ENCODE measurements at places on chromosomes 2 and 18. TPM values are rescaled to one million over a fixed set of nuclear protein-coding genes. Genes with fewer than 3 reads are reported as not detected.

Gene RBKS
- polyA plus RNA-seq = 26.7 TPM

Gene ZDBF2
- 1.8 TPM for polyA plus RNA-seq

Gene HOXD9
- polyA plus RNA-seq = not detected

Gene SPDYA
- polyA plus RNA-seq = not detected

Gene HOXD10
- polyA plus RNA-seq = not detected

DNA sequence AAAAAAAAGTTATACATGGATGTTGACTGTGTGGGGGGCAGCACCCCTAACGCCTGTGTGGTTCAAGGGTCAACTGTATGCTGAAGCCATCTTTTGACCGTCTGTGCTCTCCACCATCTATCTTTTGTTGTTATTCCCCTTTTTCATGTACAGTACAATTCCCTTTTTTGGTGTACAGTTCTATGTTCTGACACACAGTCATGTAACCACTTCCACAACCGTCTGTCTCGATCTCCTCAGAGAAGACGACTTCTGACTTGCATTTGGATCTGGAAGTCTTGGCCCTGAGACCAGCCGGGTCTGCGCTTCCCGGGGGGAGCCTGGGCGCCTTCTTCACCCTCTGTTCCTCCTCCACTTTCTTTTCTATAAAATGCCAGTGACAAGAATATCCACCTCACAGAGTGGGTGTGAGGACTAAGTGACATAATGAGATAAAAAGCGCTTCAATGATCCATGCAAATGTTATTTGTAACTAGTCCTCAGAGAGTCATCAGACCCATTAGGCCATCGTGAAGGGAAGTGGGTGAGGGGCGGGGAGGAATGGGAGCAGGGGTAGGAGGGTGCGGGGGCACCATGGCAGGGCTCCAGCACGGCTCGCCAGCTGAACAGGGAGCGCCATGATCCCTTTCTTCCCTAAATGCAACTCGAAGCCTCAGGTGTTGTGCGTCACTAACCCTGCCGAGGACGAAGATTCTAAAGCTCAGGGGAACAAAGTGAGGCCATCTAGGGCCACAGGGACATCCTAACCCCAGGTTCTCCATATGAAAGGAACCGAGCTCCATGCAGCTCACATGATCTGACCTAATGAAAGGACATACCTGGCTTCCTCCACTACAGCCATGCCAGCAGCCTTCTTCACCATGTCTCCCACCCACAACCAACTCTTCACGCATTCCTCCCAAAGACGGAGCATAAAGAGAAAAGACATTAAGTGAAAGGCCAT lies 16.6 kb downstream of the ADCY3 start:
- H3K4me1 ChIP-seq = no peaks in the 10 kb centered on the region
- H3K4me3 ChIP-seq = no peak overlapping the region
- H3K36me3 ChIP-seq = no peaks in the 10 kb centered on the region
- DNase-seq = no peak
- no peaks in the 10 kb centered on the region for H3K27me3 ChIP-seq

DNA sequence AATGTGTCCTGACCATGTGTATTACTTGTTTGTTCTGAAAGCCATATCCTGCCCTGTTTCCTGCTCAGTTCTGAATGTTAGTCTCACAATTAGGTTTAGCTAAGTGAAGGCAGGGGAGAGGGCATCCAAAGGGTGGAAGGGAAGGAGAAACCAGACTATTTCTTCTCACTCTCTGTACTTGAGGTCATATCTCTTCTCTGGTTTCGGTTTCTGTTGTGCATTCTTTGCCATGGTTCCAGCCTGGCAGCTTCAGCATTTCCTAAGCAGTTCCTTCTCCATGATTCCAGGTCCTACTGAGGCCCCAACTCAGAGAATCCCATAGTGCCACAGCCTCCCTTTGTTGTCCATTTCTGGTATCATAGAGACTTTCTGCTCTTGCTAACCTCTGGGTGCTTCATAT lies 40.3 kb upstream of the HNMT start:
- H3K4me3 ChIP-seq = no peak overlapping the region
- H3K27me3 ChIP-seq = no peaks in the 10 kb centered on the region
- no peak overlapping the region for H3K27ac ChIP-seq
- DNase-seq = no peak
- no peaks in the 10 kb centered on the region for H3K36me3 ChIP-seq

GRCh38 chr2:196413821-196414274 lies 225.7 kb upstream of the CCDC150 start:
- peak; percentile 50 for DNase-seq
- no peak overlapping the region for H3K4me3 ChIP-seq
- H3K4me1 ChIP-seq = peaks cover 22% of the 10 kb centered on the region
- no peak overlapping the region for H3K27ac ChIP-seq

GRCh38 chr18:12154361-12154760 lies 60.7 kb downstream of the ANKRD62 start:
- H3K36me3 ChIP-seq = no peaks in the 10 kb centered on the region
- no peaks in the 10 kb centered on the region for H3K4me1 ChIP-seq
- DNase-seq = no peak

GRCh38 chr2:33292981-33293595 lies 183.4 kb upstream of the RASGRP3 start:
- DNase-seq = no peak
- no peaks in the 10 kb centered on the region for H3K27me3 ChIP-seq
- no peak overlapping the region for H3K27ac ChIP-seq
- no peaks in the 10 kb centered on the region for H3K4me1 ChIP-seq
- no peaks in the 10 kb centered on the region for H3K36me3 ChIP-seq

GRCh38 chr2:228224410-228224809 lies 42.9 kb upstream of the SPHKAP start:
- no peak overlapping the region for H3K4me3 ChIP-seq
- H3K27ac ChIP-seq = no peak overlapping the region
- no peak for DNase-seq
- no peaks in the 10 kb centered on the region for H3K36me3 ChIP-seq
- H3K4me1 ChIP-seq = no peaks in the 10 kb centered on the region
- no peaks in the 10 kb centered on the region for H3K27me3 ChIP-seq

DNA sequence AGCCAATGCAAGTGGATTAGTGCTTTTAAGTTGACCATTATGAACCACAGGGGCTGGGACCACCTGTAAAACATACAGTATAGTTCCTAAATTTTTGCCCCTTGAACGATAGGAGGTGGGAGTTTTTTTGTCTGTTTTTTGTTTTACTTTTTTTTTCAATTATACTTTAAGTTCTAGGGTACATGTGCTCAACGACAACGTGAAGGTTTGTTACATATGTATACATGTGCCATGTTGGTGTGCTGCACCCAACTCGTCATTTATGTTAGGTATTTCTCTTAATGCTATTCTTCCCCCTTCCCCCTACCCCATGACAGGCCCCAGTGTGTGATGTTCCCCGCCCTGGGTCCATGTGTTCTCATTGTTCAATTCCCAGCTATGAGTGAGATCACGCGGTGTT lies 1797.9 kb upstream of the PIK3C3 start:
- H3K4me3 ChIP-seq = no peak overlapping the region
- H3K27ac ChIP-seq = no peak overlapping the region
- no peak for DNase-seq
- no peaks in the 10 kb centered on the region for H3K4me1 ChIP-seq
- H3K27me3 ChIP-seq = no peaks in the 10 kb centered on the region
- no peaks in the 10 kb centered on the region for H3K36me3 ChIP-seq

DNA sequence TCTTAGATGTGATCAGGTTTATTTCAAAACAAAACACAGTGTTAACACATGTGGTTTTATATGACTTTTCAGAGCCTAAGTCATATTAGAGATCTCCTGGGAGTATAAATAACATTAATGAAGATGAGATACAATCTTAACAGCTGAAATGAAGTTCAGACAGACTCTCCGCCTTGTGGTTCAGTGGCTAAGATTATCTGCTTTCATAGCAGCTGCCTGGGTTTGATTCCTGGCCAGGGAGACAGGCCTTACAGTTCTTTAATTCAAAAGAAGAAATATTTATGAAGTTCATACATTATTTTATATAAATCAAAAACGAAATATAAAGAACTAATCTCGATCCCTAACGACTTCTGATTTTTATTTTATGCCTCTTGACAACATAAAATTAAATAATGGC lies 35.2 kb upstream of the TTC32 start:
- no peaks in the 10 kb centered on the region for H3K4me1 ChIP-seq
- no peak overlapping the region for H3K27ac ChIP-seq
- no peaks in the 10 kb centered on the region for H3K27me3 ChIP-seq

GRCh38 chr2:50769406-50770181 lies 262.3 kb downstream of the NRXN1 start:
- H3K4me1 ChIP-seq = no peaks in the 10 kb centered on the region
- DNase-seq = no peak
- no peaks in the 10 kb centered on the region for H3K27me3 ChIP-seq
- no peak overlapping the region for H3K4me3 ChIP-seq

DNA sequence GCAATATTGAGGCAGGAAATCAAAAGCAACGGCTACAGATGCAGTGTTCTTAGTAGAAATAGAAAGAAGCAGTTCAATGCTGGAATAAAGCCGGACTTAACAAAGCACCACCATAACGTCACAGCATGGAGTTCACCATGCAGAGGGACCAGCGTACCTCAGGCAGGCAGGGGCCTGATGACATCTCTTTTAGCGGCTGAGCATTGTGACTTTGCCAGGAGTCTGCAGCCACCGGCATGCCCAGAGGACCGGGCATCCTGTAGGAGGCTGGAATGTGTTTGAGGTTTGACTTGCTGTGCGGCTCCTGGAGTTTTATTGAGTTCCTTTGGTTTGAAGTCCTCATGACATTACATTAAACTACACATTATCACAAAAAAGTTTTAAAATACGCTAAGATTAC lies 139.8 kb downstream of the UXS1 start:
- peaks cover 8% of the 10 kb centered on the region for H3K4me1 ChIP-seq
- DNase-seq = no peak
- H3K36me3 ChIP-seq = no peaks in the 10 kb centered on the region
- no peaks in the 10 kb centered on the region for H3K27me3 ChIP-seq
- no peak overlapping the region for H3K4me3 ChIP-seq

DNA sequence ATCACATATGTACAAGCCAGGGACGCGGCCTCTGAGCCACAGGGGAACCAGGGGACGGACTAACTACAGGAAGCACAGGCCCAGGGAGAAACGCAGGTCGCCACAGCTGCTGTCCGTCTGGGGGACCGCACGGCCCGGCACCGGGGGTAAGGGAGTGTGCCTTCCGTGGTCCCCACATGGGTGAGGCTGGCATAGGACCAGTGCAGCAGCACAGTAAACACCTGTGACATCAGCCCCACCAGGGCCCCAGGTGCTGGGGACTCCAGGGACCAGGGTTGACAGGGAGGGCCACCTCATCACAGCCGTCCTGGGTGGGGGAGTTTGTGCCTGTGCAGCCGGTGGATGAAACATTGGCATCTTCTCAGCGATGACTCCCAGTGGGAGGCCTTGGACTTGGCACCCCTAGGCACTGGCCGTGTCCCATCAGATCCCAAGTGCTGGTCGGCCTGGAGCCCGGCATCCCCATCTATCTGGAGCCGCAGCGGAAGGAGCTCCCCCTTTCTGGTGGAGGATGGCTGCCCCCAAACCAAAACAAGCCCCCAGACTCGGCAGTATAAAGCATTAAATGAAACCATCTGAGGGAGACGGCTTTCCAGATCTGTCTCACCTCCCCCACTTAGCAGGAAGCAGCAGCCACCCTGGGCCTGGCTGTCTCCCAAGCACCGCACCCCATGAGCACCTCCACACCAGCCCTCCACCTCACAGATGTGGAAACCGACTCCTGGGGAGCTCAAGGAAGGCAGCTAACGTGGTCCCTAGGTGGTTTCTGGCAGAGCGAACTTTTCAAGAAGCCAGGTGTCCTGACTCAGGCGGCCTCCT lies 22.5 kb downstream of the AQP12A start:
- H3K27me3 ChIP-seq = no peaks in the 10 kb centered on the region
- no peak overlapping the region for H3K27ac ChIP-seq
- no peak overlapping the region for H3K4me3 ChIP-seq
- H3K4me1 ChIP-seq = no peaks in the 10 kb centered on the region

GRCh38 chr2:26875808-26876207 lies 27.9 kb downstream of the DPYSL5 start:
- H3K27ac ChIP-seq = no peak overlapping the region
- H3K4me1 ChIP-seq = no peaks in the 10 kb centered on the region
- DNase-seq = no peak
- no peaks in the 10 kb centered on the region for H3K27me3 ChIP-seq
- no peaks in the 10 kb centered on the region for H3K36me3 ChIP-seq

DNA sequence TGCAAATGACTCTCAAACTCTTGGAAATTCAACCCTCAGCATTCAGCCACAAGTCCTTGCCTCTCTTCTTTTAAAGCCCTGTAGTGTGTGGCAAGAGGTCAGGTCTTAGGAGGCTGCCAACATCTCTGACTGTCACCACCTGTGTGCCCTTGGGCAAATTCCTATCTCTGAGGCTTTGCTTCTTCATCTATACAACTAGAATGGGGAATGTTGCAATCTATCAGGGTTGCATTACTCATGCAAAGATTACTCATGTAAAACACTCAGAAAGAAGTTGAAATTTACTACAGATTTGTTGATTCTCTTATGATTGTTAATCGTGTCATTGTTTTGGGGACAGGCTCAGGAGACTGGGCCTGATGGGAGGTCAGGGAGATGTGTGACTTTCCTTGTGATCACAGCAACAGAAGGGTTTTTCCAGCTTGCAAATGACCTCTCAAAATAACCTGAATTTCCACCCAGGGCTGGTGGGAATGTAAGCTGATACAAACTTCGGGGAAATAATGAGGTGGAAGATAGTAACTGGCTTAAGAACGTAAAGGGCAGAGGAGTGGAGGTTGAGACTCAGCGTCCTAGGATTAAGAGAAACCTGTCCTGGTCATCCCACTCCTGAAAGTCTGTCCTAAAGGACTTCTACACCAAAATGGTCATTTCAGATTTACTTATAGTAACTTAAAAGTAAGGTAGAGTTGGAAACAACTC lies 32.1 kb upstream of the SIGLEC15 start:
- no peaks in the 10 kb centered on the region for H3K4me1 ChIP-seq
- no peak overlapping the region for H3K27ac ChIP-seq
- H3K4me3 ChIP-seq = no peak overlapping the region
- H3K27me3 ChIP-seq = no peaks in the 10 kb centered on the region
- DNase-seq = no peak

DNA sequence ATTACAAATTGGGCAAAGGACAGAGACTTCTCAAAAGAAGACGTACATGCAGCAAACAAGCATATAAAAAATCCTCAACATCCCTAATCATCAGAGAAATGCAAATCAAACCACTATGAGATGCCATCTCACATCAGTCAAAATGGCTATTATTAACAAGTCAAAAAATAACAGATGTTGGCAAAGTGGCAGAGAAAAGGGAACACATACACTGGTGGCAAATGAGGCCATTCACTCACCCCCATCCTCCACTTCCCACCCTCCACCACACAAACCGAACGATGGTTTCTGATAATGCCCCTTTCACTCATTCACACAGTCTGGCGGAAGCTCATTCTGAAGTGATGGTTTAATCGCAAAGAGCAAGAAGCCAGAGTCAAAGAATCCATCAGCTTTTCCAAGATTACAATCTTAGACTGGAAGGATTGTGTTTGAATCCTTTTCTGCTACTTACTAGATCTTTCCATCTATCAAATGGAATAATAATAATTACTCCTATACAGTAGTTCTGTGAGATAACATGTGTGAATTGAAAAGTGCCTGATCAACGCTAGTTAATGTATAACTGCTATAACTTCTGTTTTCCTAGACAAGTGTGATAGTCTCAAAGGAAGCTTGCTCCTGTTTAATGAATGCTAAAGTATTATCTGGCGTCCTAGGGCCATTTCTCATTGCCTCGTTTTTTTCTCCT lies 16.9 kb upstream of the CD28 start:
- H3K36me3 ChIP-seq = no peaks in the 10 kb centered on the region
- peaks cover 54% of the 10 kb centered on the region for H3K27me3 ChIP-seq
- no peak overlapping the region for H3K4me3 ChIP-seq
- no peak overlapping the region for H3K27ac ChIP-seq
- H3K4me1 ChIP-seq = peaks cover 21% of the 10 kb centered on the region

All from B cell (primary cell).